ENCODE measurements at places on chromosomes 4 and X.

DNA sequence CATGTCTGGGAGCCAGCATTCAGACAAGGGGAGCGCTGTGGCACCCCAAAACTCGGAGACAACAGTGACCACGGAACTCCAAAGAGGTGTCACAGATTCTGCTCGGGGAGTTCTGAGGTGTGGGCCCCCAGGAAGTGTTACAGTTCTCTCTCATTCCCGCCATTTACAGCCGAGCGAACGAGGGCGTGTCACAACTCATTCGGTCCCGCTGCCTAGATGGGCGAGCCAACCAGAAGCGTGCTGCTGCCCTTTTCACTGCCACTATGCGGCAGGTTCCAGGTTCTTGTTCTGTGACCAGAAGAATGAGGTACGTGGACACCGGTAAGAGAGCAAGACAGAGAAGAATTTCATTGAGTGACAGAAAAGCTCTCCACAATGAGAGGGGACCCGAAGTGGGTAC is 1370.6 kb upstream of the AGA start:
- DNase-seq: no peak

GRCh38 chr4:39883646-39884045 is 94.1 kb downstream of the PDS5A start:
- no peak for DNase-seq

DNA sequence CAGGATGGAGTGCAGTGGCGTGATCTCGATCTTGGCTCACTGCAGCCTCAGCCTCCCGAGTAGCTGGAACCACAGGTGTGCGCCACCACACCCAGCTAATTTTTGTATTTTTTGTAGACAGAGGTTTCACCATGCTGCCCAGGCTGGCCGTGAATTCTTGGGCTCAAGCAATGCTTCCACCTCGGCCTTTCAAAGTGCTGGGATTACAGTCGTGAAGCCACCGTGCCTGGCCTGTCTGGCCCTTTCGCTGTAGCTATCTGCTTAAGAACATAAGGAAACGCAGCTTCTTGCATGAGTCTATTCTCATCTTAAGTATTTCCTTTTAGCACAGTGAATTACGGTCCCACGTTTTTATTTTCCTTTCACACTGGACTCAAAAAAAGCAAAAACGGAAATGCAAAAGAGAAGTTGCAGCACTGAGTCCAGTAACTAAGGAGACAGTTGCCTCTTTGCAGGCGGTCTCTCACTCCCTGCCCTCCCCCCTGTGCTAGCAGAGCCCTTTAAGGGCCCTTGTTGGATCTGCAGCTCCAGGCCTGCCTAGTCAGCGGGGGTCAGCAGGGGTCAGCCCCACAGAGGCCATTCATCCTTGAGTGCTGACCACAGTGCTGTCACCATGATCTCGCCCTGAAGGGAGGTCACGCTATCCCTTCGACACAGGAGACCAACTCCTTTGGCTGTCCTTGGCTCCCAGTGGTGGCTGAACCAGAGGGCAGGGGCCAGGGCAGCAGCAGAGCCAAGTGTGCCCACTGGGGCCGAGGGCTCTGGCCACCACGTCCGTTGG is 21.8 kb upstream of the TBC1D14 start:
- no peak for DNase-seq

- DNase-seq: no peak
These were observed 23.6 kb upstream of the CBR4 start for GRCh38 chr4:169033660-169034059.

DNA sequence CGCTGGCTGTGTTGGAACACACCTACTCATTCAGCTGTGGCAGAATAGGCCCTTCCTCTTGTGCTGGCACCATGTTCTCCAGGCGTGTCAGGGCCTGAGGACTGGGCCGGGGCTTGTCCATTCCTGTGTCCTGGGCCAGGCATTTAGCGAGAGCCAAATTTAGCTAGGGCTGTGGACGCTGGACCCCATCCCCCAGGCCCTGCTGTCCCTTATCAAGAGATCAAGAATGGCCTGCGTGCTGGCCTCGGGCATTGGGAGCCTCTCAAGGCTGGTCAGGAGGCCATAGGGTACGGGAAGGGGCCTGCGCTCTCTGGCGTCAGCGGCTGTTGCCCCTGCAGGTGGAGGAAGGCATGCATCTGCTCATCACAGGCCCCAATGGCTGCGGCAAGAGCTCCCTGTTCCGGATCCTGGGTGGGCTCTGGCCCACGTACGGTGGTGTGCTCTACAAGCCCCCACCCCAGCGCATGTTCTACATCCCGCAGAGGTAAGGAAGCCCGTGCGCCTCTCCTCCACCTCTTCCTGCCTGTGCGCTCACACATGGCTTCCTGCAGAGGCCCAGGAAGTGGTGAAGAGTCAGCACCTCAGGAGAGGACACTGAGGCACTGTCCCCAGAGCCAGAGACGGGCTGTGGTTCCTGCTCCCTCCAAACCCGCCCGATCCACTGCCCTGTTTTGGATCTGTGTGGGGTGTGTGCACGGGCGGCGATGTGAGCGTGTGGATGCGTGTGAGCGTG is 15.3 kb downstream of the ABCD1 start:
- DNase-seq: no peak

- no peak for DNase-seq
These were observed 28.6 kb downstream of the SCLT1 start for GRCh38 chr4:129064717-129065116.

DNA sequence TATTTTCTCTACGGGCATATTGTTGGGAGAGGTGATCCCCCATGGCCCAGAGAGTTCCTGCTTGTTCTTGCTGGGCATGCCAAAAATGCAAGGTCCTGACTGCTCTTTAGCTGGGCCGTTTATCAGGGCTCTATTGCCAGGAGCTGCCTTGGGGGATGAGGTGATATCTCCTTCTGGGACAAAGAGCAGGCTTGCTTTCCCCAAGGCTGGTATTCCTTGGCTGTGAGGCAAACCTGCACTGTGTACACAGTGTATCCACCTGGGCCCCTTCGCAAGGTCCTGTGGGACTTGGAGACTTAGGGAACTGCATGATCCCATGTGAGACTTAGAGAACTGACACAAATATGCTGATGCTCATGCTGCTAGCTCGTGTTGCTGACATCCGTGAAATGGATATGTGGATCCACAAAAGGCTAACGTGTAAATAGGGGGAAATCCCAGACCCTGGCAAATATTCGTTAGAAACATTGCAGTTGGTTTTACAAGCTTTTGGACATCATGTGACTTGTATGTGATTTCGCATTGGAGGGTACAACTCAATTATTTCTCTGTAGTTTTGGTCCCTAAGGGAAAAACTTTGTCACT is 24.4 kb upstream of the ZFX start:
- DNase-seq: no peak

- DNase-seq: no peak
These were observed 55.4 kb downstream of the HUWE1 start for GRCh38 chrX:53631156-53631555.

DNA sequence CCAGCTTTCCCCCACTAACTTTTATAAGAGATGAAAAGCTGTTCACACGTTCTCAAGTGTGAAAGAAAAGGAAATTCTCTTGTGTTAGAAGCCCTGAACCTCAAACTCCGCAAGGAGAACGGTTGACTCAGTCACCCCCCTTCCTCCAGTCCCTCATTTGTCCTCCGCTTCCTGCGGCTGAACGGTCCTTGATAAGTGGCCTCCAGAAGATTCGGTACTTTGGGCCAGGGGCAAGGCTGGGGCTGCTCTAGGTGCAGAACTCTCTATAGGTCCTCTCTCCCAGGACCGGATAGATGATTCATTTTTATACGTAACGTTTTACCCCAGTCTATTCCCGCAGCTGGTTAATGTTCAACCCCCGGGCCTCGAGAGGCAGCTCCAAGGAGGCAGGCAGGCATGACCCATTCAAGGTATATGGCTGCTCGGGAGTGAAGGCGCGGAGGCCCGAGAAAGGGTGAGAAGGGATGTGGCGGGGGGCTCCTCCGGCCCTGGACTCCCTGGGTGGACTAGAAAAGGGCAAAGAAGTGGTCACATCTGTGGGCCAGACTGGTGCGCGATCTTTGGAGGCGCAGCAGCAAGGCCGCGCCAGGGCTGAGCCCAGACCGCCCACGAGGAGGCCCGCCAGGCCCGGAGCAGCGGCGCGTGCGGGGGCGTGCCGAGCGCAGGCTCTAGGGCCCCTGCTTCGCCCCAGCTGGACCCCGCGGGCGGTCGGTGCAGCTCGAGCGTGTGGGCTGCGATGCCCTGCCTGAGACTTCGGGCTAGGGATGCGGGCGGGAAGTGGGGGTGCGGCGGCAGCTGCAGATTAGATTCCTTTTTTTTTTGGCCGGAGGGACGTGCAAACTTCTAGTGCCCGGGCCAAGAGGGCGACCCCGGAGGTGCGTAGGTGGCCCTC is 11.7 kb downstream of the PITX2 start:
- no peak for DNase-seq

DNA sequence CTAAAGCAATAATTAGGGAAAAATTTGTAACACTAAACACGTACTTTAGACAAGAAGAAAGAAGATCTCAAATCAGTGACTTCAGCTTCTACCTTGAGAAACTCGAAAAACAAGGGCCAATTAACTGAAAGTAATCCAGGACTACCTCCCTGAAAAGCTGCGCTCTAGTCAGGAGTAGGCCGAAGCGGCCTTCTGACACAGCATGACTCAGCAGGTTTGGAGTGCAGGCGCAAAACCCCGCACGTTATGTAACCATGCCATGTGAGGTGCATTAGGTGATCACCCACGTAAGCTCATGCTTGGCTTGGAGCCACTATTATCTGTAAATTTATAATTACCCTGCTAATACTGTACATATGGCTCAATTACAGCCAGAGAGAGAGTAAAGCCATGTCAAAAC is 52.8 kb upstream of the CCDC149 start:
- DNase-seq: no peak

- no peak for DNase-seq
These were observed 8.7 kb upstream of the TMSB15C start for GRCh38 chrX:104084534-104085277.

DNA sequence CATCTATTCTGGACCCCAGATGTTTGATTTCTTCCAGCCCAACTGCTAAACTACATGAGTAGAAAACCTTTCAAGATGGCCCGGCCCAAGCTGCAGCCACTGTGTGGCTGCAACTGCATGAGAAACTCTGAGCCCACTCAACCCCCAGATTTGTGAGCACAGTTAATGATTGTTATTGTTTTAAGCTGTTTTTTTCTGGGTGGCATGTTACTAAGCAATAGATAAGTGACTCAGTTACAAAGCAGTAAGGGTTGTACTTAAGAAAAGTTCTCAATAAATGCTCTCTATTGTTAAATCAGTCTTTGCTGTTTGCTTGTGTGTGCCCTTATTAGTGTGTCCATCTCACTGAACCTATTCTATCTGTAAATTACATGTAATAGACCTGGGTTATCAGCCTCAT is 51.8 kb downstream of the GC start:
- DNase-seq: no peak

DNA sequence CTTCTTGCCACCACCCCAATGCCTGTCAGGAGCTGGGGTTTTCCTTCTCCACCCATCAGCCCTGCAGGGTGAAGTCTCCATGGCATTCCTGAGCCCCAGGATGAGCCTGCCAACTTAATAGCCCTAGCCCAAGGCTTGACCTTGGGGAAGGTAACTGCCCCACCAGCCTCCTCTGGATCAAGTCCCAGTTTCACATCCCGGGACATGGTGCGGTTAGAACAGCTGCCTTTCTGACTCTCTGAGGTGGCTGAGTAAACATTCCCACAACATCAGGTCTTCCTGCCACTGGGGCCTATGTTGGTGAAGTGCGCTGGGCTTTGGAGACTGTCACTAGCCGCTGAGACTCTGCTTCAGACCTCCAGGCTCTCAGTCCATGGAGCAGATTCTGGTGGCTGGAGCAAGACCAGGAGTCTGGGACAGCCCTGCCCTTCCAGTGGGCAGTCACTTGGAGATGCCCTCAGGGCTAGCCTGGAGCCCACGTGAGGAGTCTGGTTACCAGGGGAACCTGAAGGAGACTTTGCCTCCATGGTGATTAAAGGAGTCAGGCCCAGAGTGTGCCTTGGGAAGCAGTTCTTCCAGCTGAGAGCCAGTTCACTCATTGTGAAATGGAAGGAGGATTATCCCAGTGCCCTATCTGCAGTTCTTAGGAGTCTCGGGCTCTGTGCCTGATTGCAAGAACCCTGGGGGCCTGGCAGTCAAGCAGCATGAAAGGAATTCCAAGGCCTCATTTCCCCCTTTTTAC is 56.8 kb downstream of the SMIM20 start:
- no peak for DNase-seq

DNA sequence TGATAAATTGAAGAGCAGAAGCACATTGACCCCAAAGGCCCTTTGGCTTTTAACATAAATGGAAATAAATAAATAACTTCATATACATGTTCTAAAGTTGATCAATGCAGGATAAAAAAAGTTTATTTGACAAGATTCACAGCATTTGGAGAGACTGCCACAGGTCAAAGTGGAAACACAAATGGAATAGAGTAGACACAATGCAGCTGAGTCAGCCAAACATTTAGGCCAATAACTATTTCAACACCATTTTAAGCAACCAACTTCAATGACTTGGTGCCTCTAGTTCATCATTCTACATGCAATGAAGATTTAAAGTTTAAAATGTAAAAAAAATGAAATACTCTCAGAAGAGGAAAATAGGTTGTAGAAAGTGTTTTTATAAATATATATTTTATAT is 365.2 kb downstream of the FAT4 start:
- DNase-seq: no peak

GRCh38 chrX:1147611-1148515 is 64.6 kb downstream of the CRLF2 start:
- no peak for DNase-seq

DNA sequence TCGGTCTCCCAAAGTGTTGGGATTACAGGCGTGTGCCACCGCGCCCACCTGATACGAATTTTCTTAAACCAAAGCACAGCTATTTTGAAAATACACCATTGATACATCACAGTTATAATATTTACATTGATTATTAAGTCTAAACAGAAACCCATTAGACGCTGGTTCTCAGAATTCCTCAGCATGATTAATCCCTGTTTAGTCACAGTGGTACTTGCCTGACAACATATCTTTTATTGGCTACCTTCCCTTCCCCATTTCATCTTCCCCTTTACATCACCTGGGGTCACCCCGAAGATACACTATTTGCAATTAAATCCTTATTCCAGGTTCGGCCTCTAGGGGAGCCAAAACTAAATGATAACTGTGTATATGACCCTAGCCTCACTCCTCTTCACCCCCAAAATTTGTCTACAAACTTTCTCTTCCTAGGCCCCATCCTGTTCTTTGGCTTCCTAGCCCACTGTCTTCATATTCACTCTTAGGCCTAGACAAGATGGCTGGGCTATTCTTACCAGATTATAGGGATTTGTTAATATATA is 36.8 kb upstream of the IL1RAPL1 start:
- DNase-seq: no peak

DNA sequence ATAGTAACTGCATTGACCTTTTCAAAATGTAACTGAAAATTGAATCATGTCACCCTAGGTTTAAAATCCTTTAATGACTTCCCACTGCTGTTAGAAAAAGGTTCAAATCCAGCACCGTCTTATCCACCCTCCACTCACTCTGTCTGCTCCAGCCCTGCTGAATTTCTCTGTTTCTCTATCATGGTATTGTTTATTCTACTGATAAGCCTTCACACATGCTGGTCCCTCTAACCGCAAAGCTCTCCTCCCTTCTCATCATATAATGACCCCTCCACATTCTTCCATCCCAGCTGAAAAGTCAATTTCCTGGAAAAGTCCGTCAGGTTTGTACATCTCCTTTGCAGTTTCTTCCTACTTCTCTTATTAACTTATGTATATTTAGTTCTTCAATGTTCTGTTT is 389.2 kb upstream of the F9 start:
- no peak for DNase-seq

GRCh38 chr4:88605736-88606135 is 13.5 kb downstream of the HERC3 start:
- DNase-seq: no peak

- DNase-seq: no peak
These were observed 7.6 kb downstream of the SFRP2 start for GRCh38 chr4:153781280-153781679.
